ENCODE measurements at places on chromosomes 6 and 20. TPM values are rescaled to one million over a fixed set of nuclear protein-coding genes. Genes with fewer than 3 reads are reported as not detected.

GRCh38 chr20:15447549-15447948 lies 1110.1 kb upstream of the FLRT3 start:
- no peak for DNase-seq

GRCh38 chr20:53162251-53162835 lies 190.2 kb downstream of the TSHZ2 start:
- DNase-seq: no peak

The XKR7 gene
- total RNA-seq: not detected

The RRAGD gene
- 28.7 TPM for total RNA-seq
